ENCODE measurements at places on chromosomes 12 and 14.

GRCh38 chr12:112978163-112979040 lies at the start of gene OAS2:
Gene OAS2 (plus strand): TSS chr12:112978519. CDS start chr12:112978609, 90 bp downstream.
- DNase-seq: peak; percentile 25

- no peak for DNase-seq
Measured at GRCh38 chr14:97306133-97306759, 509.1 kb downstream of the VRK1 start.

GRCh38 chr14:89331398-89331797 lies 85.6 kb downstream of the FOXN3 start:
- no peak for DNase-seq

DNA sequence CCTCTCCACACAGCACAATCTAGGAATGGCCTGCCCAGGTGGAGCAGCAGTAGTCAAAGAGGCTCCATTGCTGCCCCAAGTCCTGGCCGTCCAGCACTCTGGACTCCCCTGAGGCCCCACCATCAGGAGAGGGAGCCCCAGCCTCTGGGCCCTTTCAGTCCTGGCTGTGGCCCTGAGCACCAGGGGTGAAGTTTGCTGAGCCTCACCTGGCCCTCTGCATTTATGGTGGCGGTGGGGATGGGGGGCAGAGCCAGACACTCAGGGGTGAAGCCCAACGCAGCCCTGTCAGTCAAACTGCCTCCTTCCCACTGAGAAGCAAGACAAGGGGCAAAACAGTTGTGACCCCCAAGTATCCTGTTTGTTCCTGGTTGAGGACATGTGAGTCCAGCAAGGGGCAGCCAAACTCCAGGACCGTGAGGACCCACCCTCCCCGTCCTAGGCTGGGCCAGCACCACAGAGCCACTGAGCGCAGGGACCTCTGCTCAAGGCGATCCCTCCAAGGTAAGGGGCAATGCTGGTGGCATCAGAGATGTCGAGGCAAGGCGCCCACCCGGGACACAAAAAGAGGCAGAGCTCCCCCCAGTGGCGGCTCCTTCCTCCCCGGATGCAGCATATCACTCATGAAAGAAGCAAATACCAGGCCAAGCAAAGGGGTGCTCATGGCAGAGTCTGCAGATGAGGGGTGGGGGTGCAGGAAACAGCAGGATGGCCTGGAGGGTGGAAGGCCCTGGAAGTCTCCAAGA lies 4.8 kb upstream of the AMN start:
- DNase-seq: peak; percentile 13

DNA sequence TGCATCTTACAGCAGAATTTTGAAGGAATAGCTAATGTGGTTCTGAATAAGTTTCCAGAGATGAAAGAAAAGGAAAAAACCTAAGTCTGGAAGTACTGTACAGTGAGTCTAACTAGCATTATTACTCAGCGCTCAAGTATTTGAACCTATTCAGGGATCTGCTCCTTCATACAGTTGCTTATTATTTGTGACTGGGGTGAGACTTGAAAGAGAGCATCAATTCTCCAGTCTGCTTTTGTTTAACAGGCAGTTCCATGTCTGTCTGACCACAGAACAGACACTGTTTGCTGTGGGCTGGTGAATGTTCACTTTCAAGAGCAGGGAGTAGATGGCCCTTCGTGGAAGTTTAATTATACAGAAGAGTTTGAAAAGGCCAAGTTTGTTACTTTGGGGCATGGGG lies 9.3 kb downstream of the ETV6 start:
- no peak for DNase-seq

- no peak for DNase-seq
Measured at GRCh38 chr14:85417396-85417795, 112.5 kb upstream of the FLRT2 start.

- DNase-seq: no peak
Measured at GRCh38 chr12:47206450-47207339, 126.9 kb upstream of the AMIGO2 start.

DNA sequence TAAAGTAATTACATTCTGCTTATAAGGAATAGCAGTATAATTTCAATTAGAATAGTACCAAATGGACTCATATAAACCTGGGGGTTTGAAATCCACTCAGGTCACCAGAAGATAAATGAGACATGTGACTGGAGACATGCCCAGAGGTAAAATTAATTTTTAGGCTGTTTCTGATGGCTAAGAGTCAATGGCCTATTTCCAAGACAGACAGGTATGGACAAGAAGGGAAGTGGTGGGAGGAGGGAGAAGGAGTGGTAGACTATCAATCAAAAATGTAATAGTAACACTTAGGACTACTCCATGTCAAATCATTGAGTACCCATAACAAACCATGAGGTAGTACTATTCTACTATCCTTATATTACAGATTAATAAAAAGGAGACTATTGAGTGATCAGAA lies 544.0 kb downstream of the GALC start:
- no peak for DNase-seq

DNA sequence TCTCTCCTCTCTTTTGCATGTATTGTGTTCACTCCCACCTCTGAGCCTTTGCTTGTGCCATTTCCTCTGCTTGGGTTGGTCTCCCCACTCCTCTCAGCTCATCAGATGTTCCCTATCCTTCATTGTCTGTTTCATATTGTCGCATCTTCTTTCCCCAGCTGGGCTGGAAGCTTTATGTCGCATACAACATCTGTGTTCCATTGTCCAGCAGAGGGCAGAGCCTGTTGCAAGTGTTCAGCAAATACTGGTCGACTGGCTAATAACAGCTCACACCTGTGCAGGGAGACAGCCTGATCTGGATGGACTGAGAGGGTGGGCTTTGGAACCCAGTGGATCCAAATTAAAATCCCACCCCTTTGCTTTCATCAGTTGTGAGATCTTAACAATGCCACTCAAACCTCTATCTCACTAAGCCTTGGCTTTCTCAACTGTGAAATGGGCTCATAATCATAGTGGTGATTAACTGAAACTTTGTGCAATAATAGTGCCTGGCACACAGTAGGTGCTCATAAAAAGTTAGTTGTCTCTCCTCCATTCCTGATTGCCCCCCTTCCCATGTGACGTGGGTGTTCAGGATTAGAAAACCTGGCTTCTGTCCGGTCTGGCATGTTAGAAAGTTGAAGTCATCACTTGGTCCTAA lies 75.8 kb downstream of the RIN3 start:
- DNase-seq: no peak

DNA sequence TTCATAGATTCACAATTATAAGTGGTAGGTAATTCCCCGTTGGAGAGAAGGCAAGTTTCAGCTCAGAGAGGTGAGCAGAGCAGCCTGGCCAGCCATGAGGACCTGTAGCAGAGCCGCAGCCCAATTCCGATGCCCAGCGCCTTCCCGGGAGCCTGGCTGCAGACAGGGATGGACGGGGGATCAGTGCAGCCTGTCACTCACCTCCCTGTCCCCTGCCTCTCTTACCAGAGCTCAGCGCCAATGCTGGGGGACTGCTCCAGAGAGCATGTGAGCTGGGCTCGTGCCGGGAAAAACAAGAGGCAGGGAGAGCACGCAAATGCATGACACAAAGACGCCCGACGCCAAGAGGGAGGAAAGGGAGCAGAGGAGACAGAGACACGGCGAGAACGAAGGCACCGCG lies 231.9 kb downstream of the BCL11B start:
- no peak for DNase-seq

Data from NCI-H460 (cell line).